DND-41 (cell line): ENCODE measurements at places on chromosomes 1 and 21.

DNA sequence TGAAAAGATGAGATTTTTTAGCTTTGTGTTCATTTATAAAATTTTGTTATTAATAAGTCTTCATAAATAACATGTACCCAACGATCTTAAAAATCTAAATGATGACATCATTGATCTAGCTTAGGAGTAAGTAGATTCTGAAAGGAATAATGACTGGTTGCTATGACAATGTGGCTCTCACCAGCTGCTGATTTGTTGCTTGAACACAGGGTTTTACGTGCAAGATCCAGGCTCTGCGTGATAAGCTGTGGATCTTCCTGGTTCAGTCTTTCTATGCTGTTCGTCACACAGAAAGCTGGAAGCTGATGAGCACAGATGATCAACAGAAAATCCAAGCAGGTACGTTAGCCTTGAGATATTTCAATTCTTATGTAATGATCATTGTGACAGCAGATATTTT lies 49.1 kb upstream of the C1orf146 start:
- no peak overlapping the region for H3K4me3 ChIP-seq
- no peaks in the 10 kb centered on the region for H3K4me1 ChIP-seq
- no peaks in the 10 kb centered on the region for H3K27me3 ChIP-seq
- H3K36me3 ChIP-seq, result no peaks in the 10 kb centered on the region

DNA sequence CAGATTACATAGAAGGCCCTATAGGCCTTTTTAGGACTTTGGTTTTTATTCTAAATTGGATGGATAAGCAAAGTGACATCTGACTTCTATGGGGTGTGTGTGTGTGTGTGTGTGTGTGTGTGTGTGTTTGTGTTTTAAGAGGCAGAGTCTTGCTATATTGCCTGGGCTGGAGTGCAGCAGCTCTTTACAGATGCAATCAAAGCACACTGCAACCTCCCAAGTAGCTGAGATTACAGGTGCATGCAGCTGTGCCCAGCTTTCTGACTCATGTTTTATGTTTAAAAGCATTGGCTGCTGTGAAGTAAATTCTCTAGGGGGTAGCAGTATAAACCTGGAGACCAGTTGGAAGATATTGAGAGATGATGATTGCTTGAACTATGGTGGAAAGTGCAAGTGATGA lies 12.4 kb upstream of the EVI5 start:
- no peak for DNase-seq
- no peak overlapping the region for H3K4me3 ChIP-seq
- no peak overlapping the region for H3K27ac ChIP-seq
- peaks cover 12% of the 10 kb centered on the region for H3K27me3 ChIP-seq

GRCh38 chr1:234932511-234933430 lies 195.9 kb downstream of the TOMM20 start:
- no peak overlapping the region for H3K4me3 ChIP-seq
- H3K27ac ChIP-seq, result no peak overlapping the region
- no peaks in the 10 kb centered on the region for H3K27me3 ChIP-seq
- H3K36me3 ChIP-seq, result no peaks in the 10 kb centered on the region
- H3K4me1 ChIP-seq, result no peaks in the 10 kb centered on the region

DNA sequence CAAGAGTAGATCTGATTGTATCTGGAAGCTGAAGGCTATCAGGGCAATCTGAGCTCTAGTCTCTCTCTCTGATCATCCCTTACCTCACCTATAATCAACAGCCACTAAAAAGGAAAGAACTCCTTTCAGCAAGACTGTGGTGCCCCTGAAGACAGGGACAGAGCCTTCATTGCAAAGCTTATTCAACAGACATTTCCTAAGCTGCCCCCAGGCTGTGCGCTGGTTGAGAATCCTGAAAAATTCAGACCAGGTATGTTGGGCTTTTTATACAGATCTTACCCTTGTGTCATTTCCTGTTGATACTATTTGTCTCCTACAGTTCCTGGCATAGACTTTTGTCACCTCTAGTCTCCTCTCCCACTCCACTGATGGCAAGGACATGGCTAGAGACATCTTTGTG lies 63.3 kb upstream of the PLA2G4A start:
- no peak overlapping the region for H3K27ac ChIP-seq
- no peaks in the 10 kb centered on the region for H3K4me1 ChIP-seq
- no peaks in the 10 kb centered on the region for H3K27me3 ChIP-seq
- no peak overlapping the region for H3K4me3 ChIP-seq
- H3K36me3 ChIP-seq, result no peaks in the 10 kb centered on the region
- no peak for DNase-seq

GRCh38 chr1:41537251-41537650 lies 52.8 kb upstream of the EDN2 start:
- H3K27ac ChIP-seq, result no peak overlapping the region
- H3K27me3 ChIP-seq, result no peaks in the 10 kb centered on the region
- H3K4me3 ChIP-seq, result no peak overlapping the region

GRCh38 chr1:223708001-223708359 lies 4.4 kb upstream of the CAPN2 start:
- no peaks in the 10 kb centered on the region for H3K36me3 ChIP-seq
- H3K27me3 ChIP-seq, result peaks cover 12% of the 10 kb centered on the region
- H3K4me1 ChIP-seq, result no peaks in the 10 kb centered on the region
- H3K27ac ChIP-seq, result no peak overlapping the region

DNA sequence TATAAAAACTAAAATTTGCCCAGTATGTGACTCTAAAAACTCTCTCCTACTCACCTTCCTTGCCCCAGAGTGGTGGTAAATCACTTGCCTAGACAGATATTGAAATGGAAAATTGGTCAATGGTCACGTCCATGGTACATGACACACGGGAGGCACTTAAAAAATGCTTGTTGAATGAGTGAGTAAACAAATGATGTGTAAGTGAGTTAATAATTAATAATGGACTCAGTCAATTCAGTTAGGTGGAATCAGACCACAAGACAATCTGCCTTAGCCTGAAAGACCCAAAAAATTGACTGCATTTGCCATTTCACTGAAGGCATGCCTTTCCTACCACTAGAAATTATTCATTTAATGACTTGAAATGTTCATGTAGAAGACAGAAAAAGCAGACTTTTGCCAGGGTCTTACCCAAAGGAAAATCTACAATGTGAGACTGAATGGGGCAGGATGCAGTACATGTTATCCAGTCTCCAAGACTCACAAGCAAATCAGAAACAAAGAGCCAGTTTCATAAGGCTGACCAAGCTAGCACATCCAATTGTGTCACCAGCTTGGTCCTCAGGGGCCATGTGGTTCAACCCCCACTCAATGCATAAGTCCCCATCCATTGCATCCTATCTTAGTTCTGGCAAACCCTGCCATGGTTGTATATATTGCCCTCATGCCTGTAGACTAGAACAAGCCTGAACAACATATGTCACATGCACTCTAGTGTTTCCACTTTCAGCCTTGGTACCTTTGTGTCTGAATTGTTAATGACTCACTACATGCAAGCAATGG lies 73.6 kb downstream of the TBX15 start:
- no peaks in the 10 kb centered on the region for H3K27me3 ChIP-seq
- H3K36me3 ChIP-seq, result no peaks in the 10 kb centered on the region
- H3K4me1 ChIP-seq, result no peaks in the 10 kb centered on the region
- no peak overlapping the region for H3K27ac ChIP-seq
- no peak for DNase-seq

- H3K27ac ChIP-seq, result no peak overlapping the region
- H3K4me1 ChIP-seq, result peaks cover 14% of the 10 kb centered on the region
- no peak overlapping the region for H3K4me3 ChIP-seq
- DNase-seq, result peak; percentile 86
- H3K27me3 ChIP-seq, result peaks cover 4% of the 10 kb centered on the region
These were observed 2.5 kb upstream of the TNFRSF18 start for GRCh38 chr1:1208713-1209433.

GRCh38 chr1:40612345-40612831 lies 53.1 kb downstream of the RIMS3 start:
- DNase-seq, result peak; percentile 73
- no peaks in the 10 kb centered on the region for H3K4me1 ChIP-seq
- H3K36me3 ChIP-seq, result no peaks in the 10 kb centered on the region
- no peak overlapping the region for H3K27ac ChIP-seq

DNA sequence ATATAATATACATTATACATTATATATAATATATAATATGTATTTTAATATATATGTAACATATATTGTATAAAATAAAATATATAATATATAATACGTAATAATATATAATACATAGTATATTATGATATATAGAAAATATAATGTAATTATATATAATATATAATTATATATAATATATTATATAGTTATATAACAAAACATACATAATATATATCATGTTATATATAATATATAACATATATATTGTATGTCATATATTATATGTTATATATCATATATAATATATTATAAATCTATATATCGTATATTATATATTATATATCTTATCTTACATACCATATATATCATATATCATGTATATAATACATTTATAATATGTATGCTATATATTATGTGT lies 248.2 kb upstream of the TPTE start:
- no peaks in the 10 kb centered on the region for H3K4me1 ChIP-seq
- no peak for DNase-seq
- H3K36me3 ChIP-seq, result no peaks in the 10 kb centered on the region
- no peaks in the 10 kb centered on the region for H3K27me3 ChIP-seq

DNA sequence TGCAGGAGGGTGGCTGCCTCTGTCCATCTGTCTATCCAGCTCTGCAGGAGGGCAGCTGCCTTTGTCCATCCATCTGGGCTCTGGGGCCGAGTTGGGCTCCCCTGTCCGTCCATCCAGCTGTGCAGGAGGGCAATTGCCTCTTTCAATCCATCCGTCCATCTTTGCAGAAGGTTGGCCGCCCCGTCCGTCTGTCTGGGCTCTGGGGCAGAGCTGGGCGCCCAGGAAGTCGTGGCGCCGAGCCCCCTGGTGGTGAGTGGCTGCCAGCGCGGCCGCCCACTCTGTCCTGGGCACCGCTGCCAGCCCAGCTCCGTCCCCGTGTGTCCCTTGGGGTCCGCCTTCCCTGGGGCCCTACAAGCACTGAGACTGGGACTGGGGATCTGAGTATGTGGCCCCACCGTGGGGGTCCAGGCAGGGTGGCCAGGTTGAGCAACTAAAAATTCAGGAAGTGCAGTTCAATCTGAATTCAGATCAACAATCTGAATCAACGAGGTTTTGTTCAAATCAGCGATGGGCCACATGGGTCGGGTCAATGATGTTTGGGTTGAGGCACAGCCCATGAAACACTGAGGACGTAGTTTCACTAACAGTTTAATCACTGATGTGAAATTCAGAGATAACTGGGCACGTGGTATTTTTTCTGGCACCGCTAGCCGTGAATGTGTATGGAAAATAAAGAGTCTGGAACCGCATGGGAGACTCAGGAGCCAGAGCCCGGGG lies 99.1 kb upstream of the ACTRT2 start:
- DNase-seq, result peak; percentile 17
- H3K27me3 ChIP-seq, result no peaks in the 10 kb centered on the region
- H3K4me3 ChIP-seq, result no peak overlapping the region

DNA sequence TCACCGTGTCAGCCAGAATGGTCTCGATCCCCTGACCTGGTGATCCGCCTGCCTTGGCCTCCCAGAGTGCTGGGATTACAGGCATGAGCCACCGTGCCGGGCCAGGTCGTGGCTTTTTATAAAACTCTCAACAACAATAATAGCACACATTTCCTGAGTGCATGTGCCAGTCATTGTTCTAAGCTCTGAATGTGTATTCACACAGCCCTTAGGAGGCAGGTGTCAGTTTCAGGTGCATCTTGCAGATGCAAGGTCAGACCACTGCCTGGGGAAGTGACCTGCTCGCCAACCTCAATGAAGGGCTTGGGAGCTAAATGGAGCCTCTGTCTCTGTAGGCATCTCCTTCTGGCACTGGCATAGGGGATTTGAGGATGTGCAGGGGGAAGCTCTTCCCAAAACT lies 1.6 kb upstream of the LEFTY2 start:
- no peaks in the 10 kb centered on the region for H3K4me1 ChIP-seq
- DNase-seq, result no peak
- H3K4me3 ChIP-seq, result no peak overlapping the region
- no peaks in the 10 kb centered on the region for H3K27me3 ChIP-seq
- no peak overlapping the region for H3K27ac ChIP-seq

- no peak overlapping the region for H3K4me3 ChIP-seq
- no peak for DNase-seq
- no peaks in the 10 kb centered on the region for H3K36me3 ChIP-seq
- no peaks in the 10 kb centered on the region for H3K27me3 ChIP-seq
- H3K4me1 ChIP-seq, result no peaks in the 10 kb centered on the region
These were observed 235.4 kb upstream of the ADAMTS5 start for GRCh38 chr21:27202301-27202700.
